ENCODE measurements at places on chromosomes 5 and 9.

- DNase-seq, result no peak
Measured at GRCh38 chr5:126971455-126972031, 58.8 kb downstream of the MARCHF3 start.

DNA sequence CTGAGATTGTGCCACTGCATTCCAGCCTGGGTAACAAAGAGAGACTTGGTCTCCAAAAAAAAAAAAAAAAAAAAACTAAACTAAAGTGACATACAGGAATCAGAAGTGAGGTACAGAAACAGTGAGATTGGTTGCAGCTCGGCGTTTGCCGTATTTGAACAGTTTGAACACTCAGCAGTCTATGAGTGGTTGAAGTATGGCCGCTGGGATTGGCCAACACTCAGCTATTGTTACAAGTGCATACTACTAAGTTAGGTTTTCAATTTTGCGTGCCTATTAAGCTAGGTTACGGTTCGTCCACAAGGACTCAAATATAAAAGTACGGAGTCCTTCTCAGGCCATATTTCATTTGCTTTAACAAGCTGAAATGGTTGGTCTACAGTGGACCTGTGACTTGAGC is 3.3 kb upstream of the TSC1 start:
- DNase-seq, result no peak

DNA sequence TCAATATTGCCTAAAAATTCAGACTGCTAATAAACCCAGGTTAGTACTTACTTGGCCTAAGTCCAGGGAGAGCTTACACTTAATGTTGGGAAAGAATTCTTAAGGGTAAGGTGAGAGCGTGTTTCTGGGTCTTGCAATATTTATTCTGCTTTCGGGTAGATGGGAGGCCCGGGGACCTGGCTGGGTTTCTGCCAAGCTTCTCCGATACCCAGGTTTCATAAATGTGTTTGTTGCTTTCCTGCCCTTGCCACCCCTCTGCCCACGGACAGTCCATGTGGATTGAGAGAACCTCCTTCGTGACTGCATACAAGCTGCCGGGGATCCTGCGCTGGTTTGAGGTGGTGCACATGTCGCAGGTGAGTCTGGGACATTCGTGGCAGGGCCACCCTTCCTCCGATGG is 48.4 kb upstream of the FOXI1 start:
- DNase-seq, result no peak

DNA sequence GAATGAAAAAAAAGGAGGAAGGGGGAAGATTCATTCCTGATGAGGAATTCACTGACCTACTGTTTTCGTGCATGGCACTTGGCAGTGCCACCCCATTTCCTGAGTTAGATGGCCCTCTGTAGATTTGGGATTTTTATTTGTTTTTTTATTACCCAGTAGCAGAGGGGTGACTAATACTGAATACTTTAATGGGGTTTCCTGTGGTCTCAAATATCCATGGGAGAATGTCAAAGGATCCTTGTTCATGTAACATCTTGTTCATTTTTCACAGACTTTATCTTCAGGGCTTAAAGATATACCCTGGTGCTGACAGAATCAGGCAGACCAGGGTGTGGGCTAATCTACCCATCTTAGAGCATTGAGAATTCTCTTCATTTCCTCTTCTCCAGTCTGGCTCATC is 93.0 kb downstream of the MAMDC2 start:
- no peak for DNase-seq

DNA sequence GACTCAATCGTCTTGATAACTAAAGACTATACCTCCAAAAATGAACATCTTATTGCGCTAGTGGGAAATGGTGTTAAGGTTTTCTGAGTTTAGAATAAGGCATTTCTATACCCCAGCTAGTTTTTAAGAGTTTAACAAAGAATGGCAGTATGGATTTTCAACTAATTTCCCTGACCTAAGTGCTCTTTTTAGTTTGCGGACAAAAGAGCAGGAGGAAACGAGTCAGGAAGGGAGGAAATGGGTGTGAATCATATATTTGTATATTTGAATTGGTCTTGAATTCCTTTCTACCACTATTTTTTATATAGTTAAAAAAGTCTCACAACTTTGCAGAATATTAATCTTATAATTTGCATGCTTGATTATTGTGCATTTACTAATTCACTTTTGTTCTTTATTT is 516.3 kb upstream of the ZNF608 start:
- DNase-seq, result no peak

GRCh38 chr5:119373449-119373858 is 17.6 kb downstream of the TNFAIP8 start:
- DNase-seq, result no peak

DNA sequence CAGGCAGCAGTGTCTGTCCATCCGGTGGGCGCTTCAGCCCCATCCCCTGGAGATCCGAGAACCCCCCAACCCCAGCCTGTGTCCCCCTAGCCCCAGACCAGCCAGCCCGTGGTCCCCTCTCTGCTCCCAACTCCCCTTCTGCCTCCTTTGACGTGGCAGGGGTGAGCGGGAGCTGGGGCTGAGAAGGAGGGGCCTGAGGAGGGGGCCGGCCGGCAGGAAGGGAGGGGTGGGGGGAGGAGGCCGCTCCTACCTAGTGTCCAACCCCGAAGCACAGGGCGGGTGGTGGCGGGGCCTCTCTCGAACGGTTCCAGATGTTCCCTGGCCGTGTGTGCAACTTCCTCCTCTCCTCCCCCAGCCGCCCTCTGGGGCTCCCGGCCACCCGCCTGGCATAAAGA is 31.0 kb downstream of the GOLGA2 start:
- DNase-seq, result no peak
